ENCODE measurements at places on chromosomes 6 and 20.

GRCh38 chr20:23264545-23264944, 86.0 kb upstream of the NXT1 start:
- no peak for DNase-seq

DNA sequence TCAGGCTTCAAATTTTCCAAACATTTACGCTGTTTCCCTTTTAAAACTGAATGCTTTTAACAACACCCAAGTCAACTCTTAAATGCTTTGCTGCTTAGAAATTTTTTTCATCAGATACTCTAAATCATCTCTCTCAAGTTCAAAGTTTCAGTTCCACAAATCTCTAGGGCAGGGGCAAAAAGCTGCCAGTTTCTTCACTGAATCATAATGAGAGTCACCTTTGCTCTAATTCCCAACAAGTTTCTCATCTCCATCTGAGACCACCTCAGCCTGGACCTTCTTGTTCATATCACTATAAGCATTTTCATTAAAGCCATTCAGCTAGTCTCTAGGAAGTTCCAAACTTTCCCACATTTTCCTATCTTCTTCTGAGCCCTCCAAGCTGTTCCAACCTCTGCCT, 69.1 kb downstream of the RNF217 start:
- DNase-seq = no peak

DNA sequence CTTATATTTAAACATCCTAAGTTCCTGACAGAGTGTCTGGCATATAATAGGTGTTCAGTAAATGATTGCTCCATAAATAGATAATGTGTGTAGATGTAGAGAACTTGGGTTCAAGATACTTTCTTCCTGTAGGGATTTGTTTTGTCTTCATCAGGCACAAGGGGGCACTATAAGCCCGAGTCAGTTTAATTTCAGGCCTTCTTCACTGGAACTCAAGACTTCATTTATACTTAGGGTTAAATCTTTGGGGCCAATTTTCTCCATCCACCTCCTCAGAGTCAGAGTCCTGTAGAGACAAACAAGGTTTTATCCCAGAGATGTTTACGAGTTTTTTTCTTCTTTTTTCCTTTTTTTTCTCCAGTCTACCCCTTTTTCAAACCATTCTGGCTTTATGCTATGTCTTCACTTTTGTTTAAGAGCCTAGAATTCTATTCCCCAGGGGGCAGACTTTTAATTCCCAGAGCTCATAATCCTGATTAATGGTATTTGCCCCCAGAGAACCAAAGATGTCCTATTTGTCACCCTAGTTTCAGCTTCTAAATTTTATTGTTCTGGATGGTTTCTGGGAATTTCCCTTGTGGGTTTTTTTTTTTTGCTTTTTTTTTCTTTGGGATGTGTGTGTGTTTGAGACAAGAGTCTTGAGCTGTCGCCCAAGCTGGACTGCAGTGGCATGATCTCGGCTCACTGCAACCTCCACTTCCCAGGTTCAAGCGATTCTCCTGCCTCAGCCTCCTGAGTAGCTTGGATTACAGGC, 88.4 kb downstream of the HFE start:
- DNase-seq = no peak

DNA sequence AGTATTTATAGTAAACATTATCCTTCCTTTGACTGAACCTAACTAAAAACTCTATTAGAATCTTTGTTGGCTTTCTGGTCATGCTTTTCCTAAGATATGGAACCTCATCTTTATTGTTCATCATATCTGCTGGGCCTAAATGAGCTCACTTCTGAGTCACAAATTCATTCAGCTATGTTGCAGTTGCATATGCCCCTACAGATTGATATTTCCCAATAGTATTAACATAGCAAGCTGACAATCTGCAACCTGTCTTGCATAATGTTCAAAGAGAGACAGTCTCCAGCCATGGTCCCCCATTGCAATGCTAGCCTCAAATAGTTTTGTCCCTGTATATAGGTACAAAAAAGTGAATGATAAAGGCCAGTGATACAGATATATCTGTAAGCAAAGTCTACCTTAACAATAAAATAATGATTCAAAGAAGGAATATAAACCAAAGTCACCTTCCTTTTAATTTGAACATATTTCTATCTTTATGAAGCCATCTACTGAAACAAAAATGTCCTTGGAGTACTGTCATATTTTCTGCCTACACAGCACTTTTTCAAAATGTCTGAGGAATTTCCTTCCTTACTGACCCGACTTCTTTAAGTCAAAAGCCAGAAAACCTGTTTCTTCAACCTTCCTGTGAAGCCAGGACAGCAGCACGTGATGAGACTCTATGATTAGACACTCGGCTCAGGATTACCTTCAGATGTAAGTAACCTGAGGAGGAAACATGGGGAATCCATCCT, 140.7 kb downstream of the UBE3D start:
- no peak for DNase-seq

DNA sequence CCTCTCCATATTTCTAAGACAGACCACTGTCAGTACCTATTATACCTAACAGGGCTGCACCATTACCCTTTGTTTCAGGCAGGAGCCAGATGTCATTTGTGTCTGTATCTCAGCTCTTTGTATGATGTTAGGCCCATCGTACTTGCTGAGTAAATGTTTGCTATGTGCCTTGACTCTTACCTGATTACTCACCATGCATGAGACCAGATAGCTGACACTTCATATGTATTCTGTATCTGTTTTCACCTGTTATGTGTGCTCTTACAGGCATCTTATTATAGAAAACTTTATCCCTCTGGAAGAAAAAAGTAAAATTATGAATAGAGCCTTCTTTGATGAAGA, 31.7 kb upstream of the ASXL1 start:
- no peak for DNase-seq

DNA sequence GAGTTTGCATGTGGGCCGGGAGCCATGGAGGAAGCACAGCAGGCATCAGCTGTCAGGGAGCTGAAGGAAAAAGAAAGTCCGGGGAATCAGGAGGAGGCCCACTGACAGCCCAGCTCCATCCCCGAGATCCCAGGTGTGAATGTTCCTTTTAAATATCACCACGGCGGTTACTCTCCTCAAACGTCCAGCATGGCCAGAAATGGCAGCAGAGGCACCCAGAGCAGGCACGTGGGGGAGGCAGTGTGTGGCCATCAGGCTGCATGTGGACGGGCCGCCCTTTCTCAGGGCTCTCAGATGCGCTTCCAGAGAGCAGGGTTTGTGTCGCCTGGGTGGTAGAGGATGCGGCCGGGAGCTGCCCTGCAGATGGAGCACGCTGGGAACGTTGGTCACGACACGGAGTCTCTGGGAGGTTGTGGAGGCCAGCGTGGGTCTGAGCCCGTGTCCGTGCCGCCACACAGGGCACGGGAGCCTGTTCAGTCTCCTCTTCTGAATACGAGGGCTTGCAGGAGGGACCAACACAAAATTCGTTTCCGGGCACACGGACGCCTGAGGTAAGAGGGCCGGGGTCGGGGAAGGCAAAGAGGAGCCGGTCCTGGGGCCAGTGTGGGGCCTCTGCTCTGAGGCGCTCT, 45.3 kb upstream of the DACT2 start:
- DNase-seq = no peak

- DNase-seq = no peak
Observed at GRCh38 chr6:150924808-150925589, 59.5 kb downstream of the MTHFD1L start.

DNA sequence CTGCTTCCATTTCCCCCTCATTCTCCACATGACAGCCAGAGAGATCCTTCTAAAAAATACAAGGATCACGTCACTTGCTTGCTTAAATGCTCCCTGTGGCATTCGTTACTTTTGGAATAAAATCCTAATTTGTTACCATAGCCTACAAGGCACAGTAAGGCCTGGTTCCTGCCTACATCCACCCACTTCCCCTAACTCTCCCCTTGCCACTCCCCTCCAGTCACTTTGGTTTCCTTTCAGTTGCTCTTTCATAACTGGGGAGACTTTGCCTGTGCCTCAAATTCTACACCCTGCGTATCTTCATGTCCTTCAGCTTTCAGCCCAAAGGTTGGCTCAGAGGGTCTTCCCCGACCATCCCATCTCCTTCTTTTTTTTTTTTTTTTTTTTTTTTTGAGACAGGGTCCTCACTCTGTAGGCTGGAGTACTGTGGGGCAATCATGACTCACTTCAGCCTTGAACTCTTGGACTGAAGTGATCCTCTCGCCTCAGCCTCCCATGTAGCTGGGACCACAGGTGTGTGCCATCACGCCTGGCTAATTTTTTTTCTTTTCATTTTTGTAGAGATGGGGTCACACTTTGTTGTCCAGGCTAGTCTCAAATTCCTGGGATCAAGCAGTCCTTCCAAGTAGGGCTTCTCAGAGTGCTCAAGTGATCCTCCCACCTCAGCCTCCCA, 12.5 kb downstream of the ID1 start:
- DNase-seq = no peak

DNA sequence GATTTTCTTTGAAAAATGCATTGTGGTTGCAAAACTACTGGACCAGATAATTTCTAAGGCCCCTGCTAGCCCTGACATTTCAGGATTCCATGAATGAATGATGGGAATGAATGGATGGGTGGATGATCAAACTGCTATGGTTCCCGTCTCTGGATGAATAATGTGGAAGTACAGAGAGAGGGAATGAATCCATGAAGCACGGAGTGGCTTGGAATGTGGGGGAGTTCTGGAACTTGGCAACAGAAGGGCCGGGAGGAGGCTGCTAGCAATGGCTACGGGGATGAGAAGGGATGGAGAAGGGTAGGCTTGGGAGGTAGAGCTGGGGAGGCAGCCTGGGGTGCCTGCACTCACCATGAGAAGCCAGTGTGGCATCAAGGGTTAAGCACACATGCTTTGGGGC, 84.8 kb downstream of the NCR2 start:
- no peak for DNase-seq

- DNase-seq = no peak
Observed at GRCh38 chr20:41869261-41869660, 251.1 kb upstream of the CHD6 start.

DNA sequence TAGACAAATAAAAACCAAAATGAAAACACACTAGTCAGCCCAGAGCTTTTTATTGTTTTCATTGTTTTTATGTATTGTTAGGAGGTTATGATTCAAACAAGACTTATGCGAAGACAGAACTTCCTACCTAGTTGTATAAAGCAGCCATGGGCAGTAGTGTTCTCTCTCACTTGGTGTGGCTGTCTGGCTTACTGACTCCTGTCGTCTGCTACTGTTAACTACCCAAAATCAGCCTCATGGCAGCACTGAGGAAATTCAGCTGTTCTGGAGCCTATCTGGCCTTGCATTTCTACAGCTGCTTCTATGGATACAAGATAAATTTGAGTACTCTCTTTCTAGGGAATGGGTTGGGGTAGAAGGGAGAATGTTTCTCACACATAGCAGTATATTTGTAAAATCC, 20.4 kb downstream of the VTA1 start:
- DNase-seq = no peak

DNA sequence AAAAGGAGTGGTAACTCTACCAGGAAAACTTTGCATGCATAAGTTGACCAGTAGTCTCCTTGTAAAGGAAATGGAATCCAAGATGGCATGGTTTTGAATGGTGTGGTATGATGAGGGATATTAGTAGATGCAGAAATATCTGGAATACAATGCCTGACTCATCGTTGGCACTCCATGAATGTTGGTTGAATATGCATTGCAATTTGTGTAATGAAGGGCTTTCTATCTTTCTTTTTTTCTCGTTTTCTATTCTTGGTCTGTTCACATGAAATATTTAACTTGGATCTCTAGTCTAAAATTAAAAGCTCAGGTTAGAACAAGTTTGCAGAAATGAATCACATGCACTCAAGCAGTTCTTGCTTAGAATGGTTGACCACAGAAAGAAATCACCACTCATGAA, 277.3 kb upstream of the PRND start:
- DNase-seq = no peak

DNA sequence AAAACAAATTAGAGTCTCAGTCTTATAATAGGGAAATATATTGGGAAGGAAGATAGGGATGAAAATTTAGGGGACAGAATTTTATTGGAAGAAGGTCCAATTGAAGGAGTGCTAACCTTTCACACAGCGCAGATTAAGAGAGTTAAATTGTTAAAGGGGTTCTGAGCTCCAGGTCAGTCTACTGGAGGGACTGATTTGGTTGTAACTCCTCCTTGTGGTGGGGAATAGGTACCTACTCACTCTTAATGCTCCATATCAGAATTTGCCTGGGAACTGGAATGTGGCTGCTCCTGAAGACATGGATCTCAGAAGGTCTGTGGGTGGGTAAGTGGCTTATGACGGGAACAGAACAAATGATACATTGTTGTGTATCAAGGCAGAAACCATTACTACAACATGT, 143.5 kb downstream of the FLRT3 start:
- DNase-seq = no peak

- DNase-seq = no peak
Observed at GRCh38 chr20:46119028-46119546, 973 bp downstream of the CD40 start.

DNA sequence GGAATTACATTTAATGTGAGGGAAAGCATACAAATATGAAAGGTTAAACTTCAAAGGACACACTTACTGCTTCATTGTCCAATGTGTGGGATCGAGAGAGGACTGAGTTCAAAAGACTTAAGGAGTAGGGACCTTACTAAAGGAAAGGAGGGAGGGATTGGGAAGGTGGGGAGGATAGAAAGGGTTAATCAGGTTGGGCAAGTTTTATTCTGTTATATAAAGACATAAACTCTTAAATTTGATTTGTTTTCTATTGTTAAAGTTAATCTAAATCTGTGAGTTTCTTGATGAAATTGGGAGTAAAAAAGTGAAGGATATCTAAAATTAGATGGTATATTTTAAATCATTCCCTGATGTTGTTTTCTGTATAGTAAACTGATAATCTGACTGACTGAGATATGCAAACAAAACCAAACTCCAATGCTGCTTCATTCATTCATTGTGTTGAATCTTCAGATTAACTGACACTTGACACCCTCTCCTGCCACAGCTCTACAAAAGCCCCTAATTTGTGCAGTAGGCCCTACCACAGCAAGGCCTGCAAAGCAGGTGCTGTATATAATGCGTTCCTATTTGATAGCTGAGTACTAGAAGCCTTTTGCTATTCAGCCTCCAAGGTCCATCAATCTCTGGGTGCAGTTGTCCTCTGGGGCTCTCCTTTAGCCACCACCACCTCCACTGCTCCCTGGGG, 1.3 kb upstream of the UBE2J1 start:
- DNase-seq = no peak

GRCh38 chr6:161237176-161237575, 36.7 kb downstream of the AGPAT4 start:
- DNase-seq = no peak

- no peak for DNase-seq
Observed at GRCh38 chr6:64683682-64684081, 1023.3 kb downstream of the EYS start.
